ENCODE measurements at places on chromosomes 7 and 10.

DNA sequence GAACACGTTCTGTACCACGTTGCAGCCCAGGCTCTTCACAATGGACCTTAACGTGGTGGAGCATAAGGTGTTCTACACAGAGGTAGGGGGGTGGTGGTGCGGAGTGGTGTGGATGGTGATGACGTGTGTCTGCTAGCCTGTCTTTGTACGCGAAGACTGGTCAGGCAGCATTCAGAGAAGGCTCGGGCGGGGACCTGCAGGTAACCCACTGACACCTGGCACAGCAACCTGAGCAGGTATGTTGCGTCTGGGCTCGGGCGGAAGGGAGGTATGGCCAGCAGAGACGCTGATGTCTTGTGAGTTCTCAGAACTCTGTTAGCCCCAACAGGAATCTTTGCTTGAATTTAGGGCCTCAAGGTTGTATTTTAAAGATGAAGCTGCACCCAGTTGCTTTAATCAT is 55.0 kb downstream of the TRRAP start:
- no peak for DNase-seq

GRCh38 chr7:139708541-139708940 is 69.3 kb downstream of the HIPK2 start:
- no peak for DNase-seq

DNA sequence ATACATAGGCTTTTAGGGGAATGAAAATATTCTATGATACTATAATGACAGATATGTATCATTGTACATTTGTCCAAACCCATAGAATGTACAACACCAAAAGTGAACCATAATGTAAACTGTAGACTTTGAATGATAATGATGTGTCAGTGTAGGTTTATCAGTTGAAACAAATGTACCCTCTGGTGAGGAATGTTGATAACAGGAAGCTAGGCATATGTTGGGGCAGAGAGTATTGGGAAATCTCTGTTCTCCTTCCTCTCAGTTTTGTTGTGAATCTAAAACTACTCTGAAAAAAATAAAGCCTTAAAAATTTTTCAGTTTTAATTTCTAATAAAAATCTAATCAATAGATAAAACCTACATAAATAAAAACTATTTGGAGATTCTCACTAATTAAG is 36.9 kb downstream of the C1GALT1 start:
- no peak for DNase-seq

- DNase-seq, result no peak
Observed at GRCh38 chr7:126605056-126605455, 647.7 kb downstream of the GRM8 start.

DNA sequence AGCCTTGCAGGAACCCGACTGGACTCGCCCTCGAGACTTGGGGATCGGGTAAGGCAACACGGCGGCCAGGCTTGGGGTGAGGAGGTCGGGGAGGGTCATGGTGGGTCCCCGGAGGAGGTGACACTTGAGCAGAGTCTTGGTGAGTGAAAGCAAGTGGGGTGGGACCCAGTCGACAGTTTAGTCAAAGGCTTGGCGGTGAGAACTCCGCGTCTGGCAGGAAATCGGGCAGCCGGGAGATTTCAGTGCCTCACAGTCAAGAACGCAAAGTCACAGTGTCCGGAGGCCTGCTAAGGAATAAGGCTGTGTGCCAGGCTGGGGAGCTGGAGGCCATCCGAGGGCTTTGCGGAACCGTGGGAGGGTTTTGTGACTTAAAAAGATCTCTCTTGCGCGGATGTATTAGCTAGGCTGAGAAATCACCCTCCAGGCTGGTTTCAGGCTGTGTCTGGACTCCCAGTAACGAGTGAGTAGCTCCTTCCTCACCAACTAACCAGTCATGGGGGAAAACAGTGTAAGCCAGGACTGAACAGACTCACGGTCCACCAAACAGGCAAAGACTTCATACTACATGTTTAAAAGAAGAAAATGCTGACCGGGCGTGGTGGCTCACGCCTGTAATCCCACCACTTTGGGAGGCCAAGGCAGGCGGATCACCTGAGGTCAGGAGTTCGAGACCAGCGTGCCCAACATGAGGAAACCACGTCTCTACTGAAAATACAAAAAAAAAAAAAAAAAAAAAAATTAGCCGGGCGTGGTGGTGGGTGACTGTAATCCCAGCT is 613 bp downstream of the AP5Z1 start:
- peak; percentile 59 for DNase-seq

Data from CD4-positive, alpha-beta T cell treated with Interleukin-12 subunit alpha and Interleukin-12 subunit beta, for 1 hour (primary cell).